ENCODE measurements at places on chromosomes 3 and 15. TPM values are rescaled to one million over a fixed set of nuclear protein-coding genes. Genes with fewer than 3 reads are reported as not detected.
A peak's percentile ranks its signal among the peaks of the same experiment; 100 is the strongest.

- H3K4me1 ChIP-seq = peaks cover 2% of the 10 kb centered on the region
- H3K4me3 ChIP-seq = no peak within 1 kb of the TSS
- no peaks in the 10 kb centered on the region for H3K36me3 ChIP-seq
- peaks cover 16% of the 10 kb centered on the region for H3K27me3 ChIP-seq
Observed at GRCh38 chr3:71753701-71754609, at the start of gene GPR27. GPR27 (plus strand) TSS chr3:71753855; CDS start chr3:71754050, 195 bp downstream.

DNA sequence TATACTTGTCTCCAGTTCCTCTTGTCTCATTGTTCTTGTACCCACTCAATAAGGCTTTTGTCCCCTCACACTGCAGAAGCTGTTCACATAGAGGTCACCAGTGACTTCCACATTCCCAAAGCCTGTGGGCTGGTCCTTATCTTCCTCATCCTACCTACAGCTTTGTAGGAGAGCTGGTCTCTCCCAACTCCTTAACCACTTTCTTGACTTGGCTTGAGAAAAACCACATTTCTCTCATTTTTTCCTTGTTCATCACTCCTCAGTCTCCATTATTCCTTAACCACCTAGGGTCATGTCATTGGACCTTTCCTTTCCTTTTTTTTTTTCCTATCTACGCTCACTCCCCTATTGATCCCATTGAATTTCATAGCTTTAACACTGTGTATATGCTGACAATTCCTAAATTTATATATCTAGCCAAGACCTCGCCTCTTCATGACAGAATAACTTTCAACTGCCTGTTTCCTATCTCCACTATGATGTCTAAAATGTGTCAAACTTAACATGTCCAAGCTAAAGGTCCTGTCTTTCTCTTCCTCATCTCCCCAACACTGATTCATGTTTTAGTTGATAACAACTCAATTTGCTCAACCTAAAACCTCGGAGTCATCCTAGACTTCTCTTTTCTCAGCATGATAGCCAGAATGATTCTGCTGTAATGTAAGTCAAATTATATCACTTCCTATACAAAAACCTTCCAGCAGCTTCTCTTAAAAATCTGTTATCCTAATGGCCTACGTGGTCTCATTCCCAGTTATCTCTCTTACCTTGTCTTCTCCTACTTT lies 49.5 kb downstream of the CEP63 start:
- H3K27ac ChIP-seq = no peak overlapping the region
- H3K27me3 ChIP-seq = no peaks in the 10 kb centered on the region
- no peak overlapping the region for H3K4me3 ChIP-seq
- DNase-seq = no peak
- no peaks in the 10 kb centered on the region for H3K4me1 ChIP-seq
- peaks cover 6% of the 10 kb centered on the region for H3K36me3 ChIP-seq

- H3K4me3 ChIP-seq = no peak overlapping the region
- DNase-seq = no peak
- no peaks in the 10 kb centered on the region for H3K27me3 ChIP-seq
- H3K4me1 ChIP-seq = peaks cover 32% of the 10 kb centered on the region
Observed at GRCh38 chr3:188178293-188178936, 24.5 kb downstream of the LPP start.

The RHOV gene
- not detected for total RNA-seq

DNA sequence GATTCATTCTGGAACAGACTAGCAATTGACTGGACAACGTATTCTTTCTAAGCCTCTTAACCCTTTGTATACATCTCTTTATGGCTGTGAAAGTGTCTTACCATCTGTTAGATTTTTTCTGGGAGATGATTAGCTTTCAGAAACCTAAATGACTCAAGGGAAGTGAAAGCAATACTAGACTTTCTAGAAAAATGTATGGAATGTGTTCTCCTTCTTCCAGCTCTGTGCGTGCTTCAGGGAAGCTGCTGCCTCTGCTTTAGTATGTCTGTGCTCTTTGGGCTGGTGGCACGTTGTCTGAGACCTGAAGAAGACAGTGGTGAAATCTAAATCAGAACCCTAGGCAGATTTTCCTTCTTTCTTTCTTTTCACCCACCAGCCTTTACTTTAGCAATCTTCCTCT lies 89.5 kb downstream of the ITPR1 start:
- no peaks in the 10 kb centered on the region for H3K36me3 ChIP-seq
- H3K27ac ChIP-seq = peak overlapping the region; percentile 34
- DNase-seq = no peak
- H3K4me1 ChIP-seq = peaks cover 33% of the 10 kb centered on the region
- H3K4me3 ChIP-seq = no peak overlapping the region

GRCh38 chr3:144809380-144809779 lies 837.8 kb downstream of the DIPK2A start:
- H3K4me1 ChIP-seq = no peaks in the 10 kb centered on the region
- DNase-seq = no peak
- no peak overlapping the region for H3K4me3 ChIP-seq

The ZDHHC19 gene
- 18.7 TPM for total RNA-seq

GRCh38 chr3:61632568-61633175 lies 71.3 kb downstream of the PTPRG start:
- H3K4me3 ChIP-seq = no peak overlapping the region
- H3K4me1 ChIP-seq = peaks cover 17% of the 10 kb centered on the region
- no peaks in the 10 kb centered on the region for H3K27me3 ChIP-seq
- no peak overlapping the region for H3K27ac ChIP-seq
- H3K36me3 ChIP-seq = no peaks in the 10 kb centered on the region
- DNase-seq = no peak

The SV2B gene
- 5.3 TPM for total RNA-seq

The TMEM207 gene
- not detected for total RNA-seq

The GRIP2 gene
- total RNA-seq = 1.4 TPM

All from adrenal gland (tissue), 19 donors.